CD4-positive, alpha-beta T cell treated with Interleukin-15 for 1 hour (primary cell): ENCODE measurements at places on chromosomes 2 and 18.

DNA sequence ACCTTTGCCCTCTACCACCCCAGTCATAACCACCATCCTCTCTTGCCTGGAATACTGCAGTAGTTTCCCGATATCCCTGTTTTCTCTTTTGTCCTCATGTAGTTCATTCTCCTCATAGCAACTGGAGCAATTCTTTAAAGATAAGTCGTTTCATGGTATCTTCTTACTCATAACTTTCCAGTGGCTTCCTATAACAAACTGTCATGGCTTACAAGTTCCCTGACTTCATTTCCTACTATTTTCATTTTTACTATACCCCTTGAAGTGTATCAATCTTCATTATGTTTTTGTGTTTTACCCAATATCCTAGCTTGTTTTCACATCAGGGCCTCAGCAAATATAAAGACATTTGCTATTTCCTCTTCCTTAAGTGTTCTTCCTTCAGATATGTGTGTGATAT, 83.7 kb upstream of the PROKR1 start:
- DNase-seq, result no peak

GRCh38 chr18:7615840-7616239, 48.7 kb downstream of the PTPRM start:
- DNase-seq, result no peak

DNA sequence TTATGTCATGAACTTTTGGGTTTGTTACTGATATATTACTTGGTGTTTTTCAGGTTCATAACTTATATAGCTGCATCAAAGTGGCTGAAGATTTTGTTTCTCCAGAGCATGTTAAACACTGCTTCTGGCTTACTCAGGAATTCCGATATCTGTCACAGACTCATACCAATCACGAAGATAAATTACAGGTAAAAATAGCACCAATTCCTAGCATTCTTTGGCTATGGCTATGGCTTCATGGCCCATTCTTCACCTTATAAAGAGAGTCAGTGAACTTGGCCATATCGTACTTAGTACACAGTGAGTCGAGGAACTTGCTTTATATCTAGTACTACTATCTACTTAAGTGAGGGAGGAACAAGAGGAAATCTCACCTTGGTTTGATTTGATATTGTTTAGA, 49.9 kb downstream of the KDM3A start:
- no peak for DNase-seq

DNA sequence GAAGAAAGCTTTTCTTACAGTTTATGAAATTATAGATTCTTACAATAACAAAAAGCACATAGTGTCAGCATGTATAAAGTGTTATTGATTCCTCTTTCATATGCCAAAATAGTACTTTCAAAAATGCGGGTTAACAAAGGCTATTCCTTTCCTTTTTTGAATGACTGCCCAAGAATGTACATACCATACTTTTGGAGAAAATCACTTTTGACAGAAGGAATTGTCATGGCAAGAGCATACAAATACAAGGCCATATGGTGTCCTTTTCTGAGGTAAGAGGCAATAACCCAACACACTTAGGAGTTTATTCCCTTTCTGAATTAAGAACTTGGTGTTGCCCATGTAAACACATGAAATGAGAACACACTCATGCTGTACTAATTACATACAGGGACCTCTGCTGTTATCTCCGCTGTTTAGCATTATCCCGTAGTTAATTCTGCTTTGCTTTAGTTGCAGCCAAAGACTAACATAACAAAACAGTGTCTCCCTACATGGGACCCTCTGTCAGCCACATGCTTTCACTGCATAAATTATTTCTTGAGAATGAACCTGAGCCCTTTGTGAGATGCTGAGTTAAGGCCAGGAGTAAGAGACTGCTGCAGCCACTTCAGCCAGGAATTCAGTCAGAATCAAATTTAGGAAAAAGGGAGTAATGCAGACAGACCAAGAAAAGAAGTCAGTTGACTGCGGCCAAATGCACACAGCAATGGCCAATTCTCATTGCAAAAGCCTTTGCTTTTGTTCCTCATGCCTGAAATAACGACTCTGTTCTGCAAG, 67.0 kb downstream of the CDH2 start:
- no peak for DNase-seq

DNA sequence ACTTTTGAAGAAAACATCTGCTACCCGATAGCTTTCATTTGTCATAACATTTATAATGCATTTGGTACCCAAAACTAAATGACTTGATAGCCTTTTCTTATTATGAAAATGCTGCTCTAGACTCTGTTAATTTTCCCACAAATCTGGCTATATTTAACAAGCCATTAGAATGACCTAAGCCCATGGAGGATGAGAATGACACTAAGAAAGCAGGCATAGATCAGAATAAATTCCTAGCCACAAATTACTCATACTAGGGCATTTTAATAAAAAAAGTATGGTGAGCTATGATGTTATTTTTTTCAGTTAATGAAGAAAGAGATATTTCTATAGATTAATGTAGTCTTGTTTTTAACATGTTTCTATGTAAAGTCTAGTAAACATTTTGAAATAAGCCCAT, 1728.3 kb downstream of the SUCLG1 start:
- no peak for DNase-seq

GRCh38 chr2:72824224-72824842, 1.5 kb downstream of the EXOC6B start:
- DNase-seq, result no peak

GRCh38 chr18:49362431-49362830, 98.0 kb downstream of the DYM start:
- DNase-seq, result no peak

DNA sequence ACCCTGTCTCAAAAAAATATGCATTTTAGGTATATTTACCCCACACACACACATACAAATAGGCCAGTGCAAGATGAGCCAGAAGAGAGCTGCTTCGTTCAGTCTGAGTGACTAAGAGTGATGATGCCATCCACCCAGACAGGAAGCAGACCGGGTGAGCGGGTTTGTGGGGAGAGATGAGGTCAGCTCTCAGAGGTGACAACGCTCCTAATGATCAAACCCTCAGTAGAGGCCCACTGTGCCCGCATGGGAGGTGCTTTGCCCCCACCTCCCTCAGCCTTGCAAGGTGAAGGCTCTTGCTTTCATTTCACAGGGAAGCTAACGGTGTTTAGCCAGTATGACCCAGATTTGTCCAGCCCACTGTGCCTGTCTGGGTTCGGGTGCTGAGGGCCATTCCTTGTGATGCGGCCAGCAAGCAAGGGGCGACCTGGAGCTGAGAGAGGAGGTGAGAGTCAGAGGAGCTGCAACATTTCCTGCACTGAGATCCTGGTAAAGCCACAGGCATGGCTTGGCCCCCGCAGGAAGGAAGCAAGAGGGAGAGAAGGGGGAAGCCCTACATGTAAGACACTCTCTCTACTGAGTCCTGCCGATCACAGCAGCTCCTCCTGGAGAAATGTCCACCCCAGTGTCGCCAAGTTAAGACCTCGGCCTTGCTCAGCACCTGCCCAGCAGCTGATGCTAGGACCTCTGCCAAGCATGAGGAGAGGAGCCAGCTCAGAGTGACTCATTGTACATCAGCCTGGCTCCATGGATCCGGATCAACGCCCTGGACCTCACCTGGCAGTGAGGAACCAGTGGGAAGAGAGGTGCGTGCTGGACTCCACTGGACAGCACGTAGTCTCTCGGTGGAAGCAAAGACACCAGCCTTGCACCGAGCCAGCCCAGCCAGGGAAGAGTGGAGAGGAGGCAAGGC, 37.0 kb downstream of the NIFK start:
- peak; percentile 87 for DNase-seq

- no peak for DNase-seq
These were observed 269.5 kb downstream of the EIPR1 start for GRCh38 chr2:3108105-3108504.

DNA sequence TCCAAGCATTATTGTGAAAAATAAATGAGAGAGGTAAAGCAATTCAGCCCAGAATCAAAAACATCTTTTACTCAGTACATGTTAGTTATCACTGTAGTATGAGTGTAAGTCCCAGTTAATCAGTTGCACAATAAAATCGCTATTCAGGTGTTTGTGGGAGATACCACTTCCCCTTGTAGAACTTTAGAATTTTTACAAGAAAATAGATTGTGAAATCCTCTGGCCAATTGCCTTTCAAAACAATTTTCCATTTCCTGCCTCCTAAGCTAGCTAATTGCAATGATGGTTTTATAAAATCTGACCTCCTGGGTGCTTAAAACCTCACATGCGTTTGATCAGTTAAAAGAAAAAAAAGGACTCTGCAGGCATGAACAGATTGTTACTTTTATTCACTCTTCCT, 332.5 kb downstream of the PID1 start:
- DNase-seq, result no peak

DNA sequence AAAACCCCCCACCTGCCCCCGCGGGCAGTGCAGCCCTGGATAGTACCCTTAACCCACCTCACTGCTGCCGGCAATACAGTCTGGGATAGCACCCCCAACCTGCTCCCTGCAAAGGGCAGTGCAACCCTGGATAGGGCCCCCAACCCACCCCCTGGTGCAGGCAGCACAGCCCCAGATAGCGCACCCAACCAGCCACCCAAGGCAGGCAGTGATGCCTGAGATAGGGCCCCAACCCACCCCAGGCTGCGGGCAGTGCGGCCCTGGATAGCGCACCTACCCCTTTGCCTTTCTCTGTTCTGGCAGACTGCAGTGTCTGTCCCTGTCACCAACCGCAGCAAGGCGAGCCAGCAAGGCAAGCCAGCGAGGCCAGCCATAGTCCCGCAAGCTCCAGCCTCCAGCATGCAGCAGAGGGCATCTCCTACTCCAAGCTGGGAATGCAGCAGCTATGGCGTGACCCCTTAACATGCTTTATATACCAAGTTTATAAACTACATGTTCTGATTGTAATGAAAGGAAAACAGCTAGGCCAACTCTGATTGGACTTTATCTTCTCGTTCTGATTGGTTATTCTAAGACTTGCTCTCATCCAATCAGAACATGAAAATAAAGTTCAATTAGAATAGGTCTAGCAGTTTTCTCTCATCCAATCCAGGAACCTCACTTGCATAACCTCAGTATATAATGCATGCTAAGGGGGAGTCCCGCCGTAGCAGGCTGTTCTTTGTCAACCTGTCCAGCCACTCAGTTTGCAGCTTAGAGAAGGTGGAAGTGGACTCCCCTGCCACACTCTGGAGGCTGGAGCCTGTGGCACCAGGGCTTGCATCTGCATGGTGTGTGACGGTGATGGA, 34.1 kb upstream of the ANKRD62 start:
- no peak for DNase-seq

- no peak for DNase-seq
These were observed 56.6 kb downstream of the BMPR2 start for GRCh38 chr2:202432776-202433175.

GRCh38 chr18:77896586-77897252, 647.1 kb downstream of the GALR1 start:
- no peak for DNase-seq

GRCh38 chr2:202032846-202033316, 774 bp upstream of the FZD7 start:
- DNase-seq, result peak; percentile 29

- no peak for DNase-seq
These were observed 47.9 kb upstream of the RAB27B start for GRCh38 chr18:54780285-54780861.

DNA sequence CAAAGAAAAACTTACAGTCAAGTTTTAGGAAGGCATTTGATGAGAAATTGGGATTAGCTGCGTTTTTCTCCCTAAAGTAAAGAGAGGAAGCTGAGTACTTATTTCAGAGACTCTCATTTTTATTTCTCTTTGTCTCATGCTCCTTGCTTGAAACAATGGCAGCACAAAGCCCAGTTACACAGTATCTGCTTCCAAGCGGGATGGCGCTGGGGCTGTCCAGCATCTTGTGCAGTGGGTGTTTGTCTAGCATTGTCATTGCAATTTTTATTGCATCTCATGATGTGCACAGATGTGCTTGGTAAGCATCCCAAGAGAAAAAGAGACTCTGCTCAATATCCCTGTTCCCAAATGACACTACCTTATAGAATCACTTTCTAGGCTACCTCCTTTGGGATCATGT, 102.8 kb upstream of the ZNF521 start:
- DNase-seq, result no peak

DNA sequence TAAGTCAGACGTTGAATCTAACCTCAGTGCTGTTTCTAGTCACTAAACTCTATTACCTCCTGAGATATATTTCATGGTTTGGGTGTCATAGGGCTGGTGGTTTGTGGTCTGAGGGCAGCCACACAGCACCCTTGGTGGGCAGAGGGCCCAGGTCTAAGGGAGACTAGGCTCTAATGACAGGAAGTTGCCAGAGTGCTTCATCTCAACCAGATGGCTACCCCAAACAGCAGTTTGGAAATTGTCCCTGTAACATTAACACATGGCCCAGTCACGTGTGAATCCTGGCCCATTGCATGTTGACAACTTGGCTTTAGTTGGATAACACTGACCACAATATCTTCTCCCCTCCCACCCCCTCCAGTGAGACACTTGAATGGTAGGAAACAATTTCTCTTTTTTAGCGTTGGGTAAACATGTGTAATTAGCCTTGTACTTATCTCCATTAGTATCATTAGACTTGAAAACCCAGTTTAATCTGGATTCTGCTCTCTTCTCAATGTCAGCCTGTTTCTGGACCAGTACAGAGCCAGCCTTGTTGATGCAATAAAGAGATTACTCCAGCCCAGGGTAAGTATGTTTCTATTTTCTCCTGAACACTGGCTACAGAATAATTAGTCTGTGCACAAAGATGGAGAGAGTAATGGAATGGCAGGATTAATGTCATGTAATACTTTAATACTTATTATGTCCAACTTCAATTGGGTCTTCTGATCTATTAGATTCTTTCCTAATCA, 187.8 kb upstream of the SIX3 start:
- no peak for DNase-seq

GRCh38 chr2:230383453-230383852, 32.5 kb upstream of the SP100 start:
- DNase-seq, result no peak
